ENCODE measurements at places on chromosomes 4 and X.
A peak's percentile ranks its signal among the peaks of the same experiment; 100 is the strongest.

GRCh38 chr4:1715002-1715758 lies 3.1 kb upstream of the SLBP start:
- no peak for DNase-seq

GRCh38 chrX:21978346-21978745 lies 37.8 kb downstream of the SMS start:
- DNase-seq, result no peak

GRCh38 chrX:43175434-43175833 lies 397.5 kb upstream of the PPP1R2C start:
- no peak for DNase-seq

- DNase-seq, result no peak
Observed at GRCh38 chr4:184818216-184818564, 7.6 kb downstream of the ACSL1 start.

DNA sequence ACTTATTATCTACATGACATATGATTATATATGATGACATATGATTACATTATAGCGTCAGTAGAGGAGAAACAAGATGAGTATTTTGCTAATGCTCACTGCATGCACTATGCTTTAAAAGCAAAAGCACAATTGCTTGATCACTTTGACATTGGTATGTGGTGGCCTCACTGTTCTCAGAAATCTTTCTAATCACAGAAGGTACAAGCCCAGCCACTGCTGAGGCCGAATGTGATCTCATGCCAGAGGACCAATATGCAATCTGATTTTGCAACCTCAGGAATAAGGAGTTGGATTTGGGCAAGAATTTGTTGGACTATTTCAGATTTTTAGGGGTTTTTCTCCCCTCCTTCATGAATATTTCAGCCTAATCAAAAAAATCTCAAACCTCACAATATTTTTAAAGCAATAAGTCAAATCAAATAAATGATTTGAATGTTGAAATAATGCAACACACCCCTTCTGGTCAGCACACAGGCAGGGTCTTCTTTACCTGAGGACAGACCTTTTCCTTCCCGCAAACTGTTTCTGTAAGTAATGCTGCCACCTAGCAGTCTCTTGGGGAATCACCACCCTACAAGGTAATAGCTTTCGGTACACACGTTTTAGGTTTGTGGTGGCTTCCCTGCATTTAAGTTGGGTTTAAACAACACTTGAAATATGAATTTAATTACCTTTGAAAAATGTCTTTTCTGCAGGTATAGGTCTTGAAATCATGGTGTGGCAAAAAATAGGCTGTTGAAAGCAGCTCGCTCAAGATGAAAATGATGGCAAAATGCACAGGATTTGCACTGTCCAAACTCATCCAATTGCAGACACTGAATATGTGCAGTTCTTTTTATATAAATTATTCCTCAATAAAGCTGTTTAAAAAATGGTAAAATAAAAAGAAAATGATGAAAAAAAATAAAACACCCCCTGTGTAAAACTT lies 4.8 kb upstream of the CXCL13 start:
- peak; percentile 46 for DNase-seq

DNA sequence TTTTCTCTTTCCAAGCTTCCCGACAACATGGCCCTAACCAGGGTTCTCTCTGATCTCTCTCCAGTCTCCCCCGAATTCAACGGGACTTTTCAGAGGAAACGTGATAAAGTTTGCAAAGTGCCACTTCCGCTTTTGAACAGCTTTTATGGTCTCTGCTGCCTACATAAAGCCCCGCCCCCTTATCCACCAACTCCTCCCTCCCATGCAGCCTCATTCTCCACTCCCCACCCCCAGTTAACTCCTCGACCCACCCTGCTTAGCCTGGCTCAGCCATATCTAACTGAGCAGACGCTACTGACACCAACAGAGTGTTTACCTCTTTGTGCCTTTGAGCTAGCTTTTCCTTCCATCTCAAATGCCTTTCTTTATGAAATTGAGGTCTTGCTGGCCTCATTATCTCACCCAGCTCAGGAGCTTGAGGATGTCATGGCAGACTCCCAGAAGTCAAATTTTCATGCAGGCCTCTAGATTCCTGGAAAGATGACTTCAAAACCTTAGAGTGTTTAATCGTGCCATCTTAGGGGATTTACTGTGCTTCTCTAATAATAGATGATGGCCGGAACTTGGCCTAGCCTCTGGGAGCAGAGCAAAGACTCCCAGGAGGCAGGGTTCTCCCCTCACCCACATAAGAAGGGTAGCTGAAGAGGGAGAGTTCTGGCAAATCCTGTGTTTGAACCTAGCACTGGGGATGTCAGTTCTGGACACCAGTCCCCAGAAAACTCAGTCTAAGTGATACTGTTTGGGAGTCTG lies 606.0 kb downstream of the BCOR start:
- no peak for DNase-seq
